Myocyte (in vitro differentiated cells): ENCODE measurements at places on chromosomes 6 and 20.

DNA sequence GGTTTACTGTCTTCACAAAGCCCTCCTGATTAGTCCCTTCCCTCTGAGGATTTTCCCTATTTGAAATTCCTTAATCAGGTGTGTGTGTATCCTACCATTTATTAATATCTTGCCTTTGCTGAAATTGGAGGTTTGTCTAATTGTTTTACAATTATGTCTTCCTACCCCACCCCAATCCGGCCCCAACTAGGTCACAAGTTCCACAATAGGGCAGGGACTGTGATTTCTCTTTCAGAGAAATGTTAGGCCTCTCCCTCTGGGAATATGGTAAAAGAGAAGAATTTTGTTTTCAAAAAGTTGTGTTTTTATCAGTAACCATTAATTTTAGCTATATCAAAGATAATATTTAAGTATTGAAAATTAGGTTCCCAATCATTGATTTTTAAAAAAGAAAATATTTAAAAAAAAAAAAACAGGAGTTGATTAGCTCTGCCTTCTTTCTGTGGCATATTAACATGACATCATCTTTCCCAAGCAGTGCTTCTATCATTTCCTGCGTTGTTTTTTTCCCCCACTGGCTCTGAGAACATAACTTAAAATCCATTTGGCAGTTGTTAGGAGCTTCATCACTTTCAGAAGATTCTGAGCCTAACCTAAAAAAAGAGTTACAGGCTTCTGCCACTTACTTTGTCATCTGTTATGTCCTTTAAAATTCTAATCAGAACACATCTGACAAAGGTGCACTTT lies 36.1 kb downstream of the BLOC1S5 start:
- peak; percentile 65 for DNase-seq

- DNase-seq, result no peak
These were observed 12.7 kb downstream of the STK35 start for GRCh38 chr20:2114127-2114959.

DNA sequence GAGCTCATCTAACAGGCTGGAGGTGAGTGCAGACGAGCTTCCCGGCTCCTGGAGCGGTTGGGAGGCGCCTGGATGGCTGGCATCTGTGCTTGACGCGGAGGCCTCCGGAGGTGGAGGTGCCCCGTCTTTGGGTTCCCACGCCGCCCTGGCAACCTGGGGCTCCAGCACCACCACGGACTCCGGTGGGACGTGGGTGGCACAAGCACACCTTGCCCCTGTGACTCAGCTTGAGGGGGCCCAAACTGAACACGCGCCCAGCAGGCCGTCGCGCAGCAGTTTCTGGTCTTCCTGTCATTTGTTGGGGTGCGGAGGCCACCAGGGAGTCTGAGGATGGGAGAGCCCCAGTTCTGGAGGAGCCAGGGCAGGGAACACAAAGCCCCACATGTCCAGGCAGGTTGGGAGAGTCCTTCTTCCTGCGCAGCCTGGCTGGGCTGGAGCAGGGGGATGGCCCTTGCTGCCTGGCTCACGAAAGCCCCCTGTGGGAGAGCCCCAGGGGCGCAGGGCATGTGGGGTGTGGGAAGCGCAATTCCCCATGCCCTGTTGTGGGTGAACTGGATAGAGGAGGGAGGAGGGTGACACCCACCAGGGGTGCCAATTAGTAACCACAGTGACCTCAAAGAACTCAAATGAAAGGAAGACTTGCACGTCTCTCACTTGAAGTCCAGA lies 1378.6 kb upstream of the DEFB115 start:
- DNase-seq, result no peak

DNA sequence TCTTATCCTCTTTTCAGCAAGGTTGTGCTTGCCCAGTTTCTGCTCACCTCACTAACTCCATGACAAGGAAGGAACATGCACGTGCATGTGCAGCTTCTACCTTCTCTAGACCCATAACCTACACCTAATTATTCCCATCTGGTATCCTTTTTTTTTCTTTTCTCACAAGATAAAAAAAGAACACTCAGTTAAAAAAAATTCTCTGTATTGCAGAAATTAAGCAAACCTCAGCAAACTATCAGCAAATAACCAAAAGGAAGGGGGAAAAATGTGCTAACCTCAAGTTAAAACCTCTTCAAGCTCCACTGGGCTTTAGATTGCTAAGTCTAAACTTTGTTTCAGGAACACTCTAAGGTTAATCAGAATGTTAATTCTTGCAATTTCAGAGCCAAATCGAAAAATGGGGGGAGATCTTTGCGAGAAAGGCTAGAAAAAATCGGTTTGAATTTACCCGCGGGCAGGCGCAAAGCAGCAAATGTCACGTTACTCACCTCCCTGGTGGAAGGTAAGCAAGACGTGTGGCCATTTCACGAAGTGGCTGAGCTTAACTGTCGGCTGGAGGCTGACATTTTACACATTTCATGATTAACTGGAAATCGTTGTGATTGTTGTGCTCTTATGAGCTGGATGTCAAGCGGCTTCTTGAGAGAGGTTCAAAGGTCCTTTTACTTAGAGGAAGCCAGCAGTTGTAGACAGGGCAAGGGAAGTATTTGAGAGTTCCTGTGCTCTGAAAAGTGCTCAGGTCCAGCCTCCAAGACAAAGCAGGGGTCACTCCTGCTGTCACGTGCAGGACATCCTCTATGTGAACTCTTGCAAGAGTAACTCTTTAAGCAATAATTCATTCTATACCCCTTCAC lies 19.1 kb downstream of the TFAP2B start:
- DNase-seq, result no peak

GRCh38 chr6:43772681-43773049 lies 2.7 kb downstream of the VEGFA start:
- DNase-seq, result peak; percentile 52

DNA sequence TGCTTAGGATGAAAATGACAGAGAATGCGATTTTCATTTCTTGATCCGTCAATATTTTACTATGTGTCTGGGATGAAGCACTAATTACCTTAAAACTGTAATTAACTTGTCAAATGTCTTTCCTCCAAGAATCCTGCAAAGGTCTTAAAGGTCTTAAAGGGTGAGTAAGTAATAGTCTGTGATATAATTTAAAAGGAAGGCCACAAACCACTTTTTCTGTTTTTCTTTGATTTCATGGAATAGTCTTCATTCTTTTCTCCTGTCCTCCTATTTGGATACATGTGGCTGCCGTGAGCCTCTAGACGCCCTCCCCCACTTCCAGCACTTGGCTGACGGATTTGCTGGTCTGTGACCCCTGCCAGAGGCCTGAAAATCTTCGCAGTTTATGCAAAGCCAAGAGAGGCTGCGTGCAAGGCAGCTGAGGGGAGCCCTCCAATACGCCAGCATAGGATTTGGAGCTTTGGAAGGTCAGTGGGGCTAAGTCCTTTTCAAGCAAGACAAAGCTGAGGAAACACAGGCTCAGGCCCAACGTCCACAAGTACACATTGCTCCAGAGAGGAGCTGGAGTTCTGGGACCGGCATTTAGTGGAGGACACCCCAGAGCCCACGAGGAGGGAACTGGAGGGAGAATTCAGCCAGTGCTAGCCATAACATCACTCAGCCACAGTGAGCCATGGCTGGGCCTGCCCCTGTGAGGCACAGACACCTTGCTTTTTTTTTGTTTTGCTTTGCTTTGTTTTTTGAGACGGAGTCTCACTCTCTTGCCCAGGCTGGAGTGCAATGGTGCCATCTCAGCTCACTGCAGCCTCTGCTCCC lies 382.6 kb downstream of the SMOC2 start:
- no peak for DNase-seq

DNA sequence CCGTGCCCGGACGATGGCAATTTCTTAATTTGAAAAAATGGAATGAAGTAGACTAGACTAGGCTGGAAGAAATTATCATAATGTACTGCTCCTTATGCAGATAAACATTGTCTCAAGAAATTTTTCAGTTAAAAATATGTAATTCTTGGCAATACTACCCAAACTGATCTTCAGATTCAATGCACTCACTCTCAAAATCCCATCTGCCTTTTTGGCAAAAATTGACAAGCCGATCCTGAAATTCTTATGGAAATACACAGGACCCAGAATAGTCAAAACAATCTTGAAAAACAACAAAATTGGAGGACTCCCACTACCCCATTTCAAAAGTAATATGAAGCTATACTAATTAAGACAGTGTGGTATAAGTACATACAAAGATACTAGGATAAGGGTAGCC lies 19.0 kb downstream of the SLC23A2 start:
- no peak for DNase-seq

GRCh38 chr6:120947111-120947510 lies 387.2 kb downstream of the TBC1D32 start:
- DNase-seq, result no peak

GRCh38 chr20:32945710-32946221 lies 58.5 kb downstream of the SUN5 start:
- DNase-seq, result peak; percentile 22

DNA sequence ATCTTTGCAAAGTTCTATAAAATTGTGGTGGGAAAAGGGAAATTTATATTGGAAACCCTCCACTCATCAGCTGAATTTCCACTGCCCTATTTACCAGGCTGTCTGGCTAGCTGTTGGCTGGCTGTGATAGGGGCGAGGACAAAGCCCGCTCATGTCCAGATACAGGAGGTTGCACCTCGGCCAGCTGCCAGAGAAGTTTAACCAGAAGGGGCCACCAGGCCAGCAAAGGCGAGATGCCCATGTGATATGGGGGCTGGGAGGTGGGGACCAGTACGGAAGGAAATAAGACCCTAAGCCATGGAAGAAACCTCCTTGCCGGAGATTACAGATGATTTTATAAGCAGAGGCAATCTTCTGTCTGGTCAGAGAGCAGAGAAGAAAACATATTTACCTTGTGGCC lies 143.8 kb downstream of the FNDC1 start:
- DNase-seq, result no peak

DNA sequence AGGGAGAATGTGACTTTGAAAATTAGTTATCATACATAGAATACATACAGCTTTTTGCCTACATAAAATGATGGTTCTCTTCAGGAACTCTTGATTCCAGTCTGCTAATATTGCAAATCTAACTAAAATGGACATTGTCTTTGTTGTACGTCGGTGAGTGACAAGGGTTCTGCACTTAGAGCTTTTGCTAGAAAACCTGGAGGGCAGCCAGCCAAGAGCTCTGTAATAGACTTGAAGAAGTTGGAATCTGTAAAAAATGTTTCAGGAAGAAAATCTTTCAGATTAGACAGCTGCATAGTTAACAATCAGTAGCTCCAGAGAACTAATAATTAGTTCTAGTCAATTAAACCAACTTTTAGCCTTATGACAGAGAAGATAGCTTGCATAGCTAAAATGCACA lies 138.3 kb downstream of the FLRT3 start:
- DNase-seq, result peak; percentile 16

GRCh38 chr6:41515995-41516394 lies 30.2 kb upstream of the FOXP4 start:
- DNase-seq, result no peak

GRCh38 chr6:148924226-148925012 lies 177.6 kb downstream of the UST start:
- DNase-seq, result no peak
